Immature natural killer cell (primary cell): ENCODE measurements at places on chromosomes 16 and 17. TPM values are rescaled to one million over a fixed set of nuclear protein-coding genes. Genes with fewer than 3 reads are reported as not detected.
A peak's percentile ranks its signal among the peaks of the same experiment; 100 is the strongest.

- no peak overlapping the region for H3K4me3 ChIP-seq
- no peak overlapping the region for H3K27ac ChIP-seq
- peaks cover 28% of the 10 kb centered on the region for H3K4me1 ChIP-seq
- no peak for DNase-seq
These were observed 31.9 kb downstream of the UBE2O start for GRCh38 chr17:76421044-76421407.

DNA sequence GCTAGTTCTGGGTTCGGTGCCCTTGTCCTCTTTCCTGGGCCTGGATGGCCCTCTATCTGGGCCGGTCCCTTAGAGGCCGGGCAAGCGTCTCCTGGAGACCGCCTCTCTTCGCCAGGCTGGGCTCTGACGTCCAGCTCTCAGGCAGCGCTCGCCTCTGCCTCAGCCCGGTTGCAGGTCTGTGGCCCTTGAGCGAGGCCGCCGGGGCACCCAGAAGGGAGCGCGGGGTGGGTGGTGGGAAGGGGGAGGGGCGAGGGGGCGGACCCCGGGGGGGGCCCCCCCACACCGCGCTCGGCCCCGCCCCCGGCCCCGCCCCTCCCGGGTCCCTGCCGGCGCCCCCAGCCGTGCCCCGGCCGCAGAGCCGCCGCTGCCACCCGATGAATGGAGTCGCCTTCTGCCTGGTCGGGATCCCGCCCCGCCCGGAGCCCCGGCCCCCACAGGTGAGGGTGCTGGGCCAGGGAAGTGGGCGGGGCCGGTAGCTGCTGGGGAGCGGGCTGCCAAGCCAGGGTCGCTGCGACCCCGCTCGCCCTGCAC is at the start of gene ARHGAP23:
ARHGAP23 (plus strand) TSS at position 353 of the 531 bp plus-strand sequence; CDS start at position 375, 22 bp downstream.
- no peak within 1 kb of the TSS for H3K27ac ChIP-seq
- H3K4me3 ChIP-seq, result peak within 1 kb of the TSS; percentile 65
- H3K4me1 ChIP-seq, result peaks cover 14% of the 10 kb centered on the region
- peak; percentile 30 for DNase-seq

GRCh38 chr17:67265436-67266019 is 20.5 kb upstream of the HELZ start:
- H3K36me3 ChIP-seq, result no peaks in the 10 kb centered on the region
- H3K27me3 ChIP-seq, result no peaks in the 10 kb centered on the region
- no peak overlapping the region for H3K27ac ChIP-seq

- no peaks in the 10 kb centered on the region for H3K36me3 ChIP-seq
- H3K4me3 ChIP-seq, result no peak overlapping the region
- peaks cover 9% of the 10 kb centered on the region for H3K27me3 ChIP-seq
- no peak overlapping the region for H3K27ac ChIP-seq
These were observed 592 bp upstream of the ZNF385C start for GRCh38 chr17:42098730-42099399.

PSMB10 gene
- 1,114 TPM for polyA plus RNA-seq

- no peak overlapping the region for H3K4me3 ChIP-seq
- DNase-seq, result no peak
- H3K27ac ChIP-seq, result peak overlapping the region; percentile 24
- H3K27me3 ChIP-seq, result peaks cover 7% of the 10 kb centered on the region
These were observed 15.5 kb downstream of the HIC1 start for GRCh38 chr17:2070241-2071023.

DNA sequence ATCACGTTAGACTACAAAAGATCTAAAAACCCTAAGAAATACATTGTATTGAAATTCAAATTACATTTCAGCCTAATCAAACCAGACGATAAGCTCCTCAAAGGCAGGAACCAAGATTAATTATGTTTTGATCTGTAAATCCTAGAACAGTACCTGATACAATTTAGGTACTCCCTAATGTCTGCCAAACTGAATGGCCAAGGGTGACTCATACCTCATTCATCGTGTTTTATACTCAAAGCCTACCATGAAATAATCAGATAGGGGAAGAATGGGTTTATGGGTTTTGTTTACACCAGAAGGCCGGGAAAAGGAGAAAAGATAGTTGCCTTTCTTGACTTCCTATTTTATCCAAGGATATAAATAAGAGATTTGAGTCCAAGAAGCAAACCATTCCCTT is 19.3 kb downstream of the MMD start:
- H3K27ac ChIP-seq, result no peak overlapping the region
- no peak for DNase-seq
- H3K4me3 ChIP-seq, result no peak overlapping the region
- no peaks in the 10 kb centered on the region for H3K27me3 ChIP-seq
- peaks cover 51% of the 10 kb centered on the region for H3K36me3 ChIP-seq
- peaks cover 1% of the 10 kb centered on the region for H3K4me1 ChIP-seq

- H3K27me3 ChIP-seq, result peaks cover 11% of the 10 kb centered on the region
- no peak for DNase-seq
- H3K4me3 ChIP-seq, result no peak overlapping the region
- H3K4me1 ChIP-seq, result peaks cover 15% of the 10 kb centered on the region
- no peak overlapping the region for H3K27ac ChIP-seq
- no peaks in the 10 kb centered on the region for H3K36me3 ChIP-seq
These were observed 3.6 kb upstream of the ITGA3 start for GRCh38 chr17:50052241-50052796.

DNA sequence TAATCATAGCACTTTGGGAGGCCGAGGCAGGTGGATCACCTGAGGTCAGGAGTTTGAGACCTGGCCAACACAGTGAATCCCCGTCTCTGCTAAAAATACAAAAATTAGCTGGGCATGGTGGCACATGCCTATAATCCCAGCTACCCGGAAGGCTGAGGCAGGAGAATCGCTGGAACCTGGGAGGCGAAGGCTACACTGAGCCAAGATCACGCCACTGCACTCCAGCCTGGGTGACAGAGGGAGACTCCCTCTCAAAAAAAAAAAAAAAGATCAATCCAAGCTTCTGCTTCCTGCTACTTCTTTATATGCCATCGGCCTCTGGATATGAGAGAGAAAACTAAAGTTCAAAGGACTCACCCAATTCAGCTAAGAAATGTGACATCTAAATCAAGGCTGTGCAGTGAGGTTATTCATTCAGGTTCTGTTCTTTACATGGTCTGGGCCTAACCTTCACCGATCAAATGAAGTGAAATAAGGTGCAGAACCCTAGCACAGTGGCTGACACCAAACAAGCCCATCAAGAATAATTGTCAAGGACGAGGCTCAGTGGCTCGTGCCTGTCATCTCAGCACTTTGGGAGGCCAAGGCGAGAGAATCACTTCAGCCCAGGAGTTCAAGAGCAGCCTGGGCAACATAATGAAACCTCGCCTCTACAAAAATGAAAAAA is 25.6 kb downstream of the ZP2 start:
- peaks cover 15% of the 10 kb centered on the region for H3K36me3 ChIP-seq
- no peak overlapping the region for H3K27ac ChIP-seq
